ENCODE measurements at places on chromosomes 11 and 22.

DNA sequence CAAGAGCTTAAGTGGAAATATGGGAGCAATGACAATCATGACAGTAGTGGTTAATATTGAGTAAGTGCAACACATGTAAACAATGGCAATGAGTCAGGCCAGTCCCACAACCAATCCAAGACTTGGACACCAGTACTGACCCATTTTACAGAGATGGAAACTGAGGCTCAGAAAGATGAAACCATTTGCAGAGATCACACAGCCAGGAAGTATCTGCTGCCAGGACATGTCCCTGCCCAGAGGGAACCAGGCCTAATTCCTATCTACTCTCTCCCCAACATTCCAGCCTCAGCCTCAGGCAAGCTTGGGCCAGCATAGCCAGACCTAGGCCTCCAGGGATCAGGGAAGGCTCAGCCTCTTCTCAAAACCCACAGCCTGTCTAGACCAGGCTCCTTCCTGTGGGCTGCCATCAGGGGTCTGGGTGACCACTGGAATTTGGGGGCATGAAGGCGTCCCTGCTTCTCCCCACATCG lies 395.1 kb downstream of the MN1 start:
- no peak for DNase-seq

GRCh38 chr22:42685941-42686653 lies 34.6 kb downstream of the A4GALT start:
- no peak for DNase-seq

DNA sequence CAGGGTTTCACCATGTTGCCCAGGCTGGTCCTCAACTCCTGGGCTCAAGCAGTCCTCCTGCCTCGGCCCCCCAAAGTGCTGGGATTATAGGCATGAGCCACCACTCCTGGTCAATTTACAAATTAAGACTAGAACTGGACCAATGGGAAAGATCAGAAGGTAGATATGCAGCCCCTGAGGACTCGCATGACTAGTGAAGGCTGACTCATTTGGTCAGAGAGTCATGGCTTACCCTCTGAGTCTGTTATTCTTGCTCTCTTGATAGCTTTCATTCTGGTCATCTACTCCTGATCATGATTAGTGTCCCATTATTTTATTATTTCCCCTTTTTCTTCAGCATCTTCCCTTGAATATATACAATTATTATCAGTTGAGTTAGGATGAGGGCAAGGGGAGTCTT lies 2.7 kb upstream of the LDHAL6A start:
- no peak for DNase-seq

GRCh38 chr11:122833846-122834464 lies 4.3 kb upstream of the CRTAM start:
- no peak for DNase-seq

DNA sequence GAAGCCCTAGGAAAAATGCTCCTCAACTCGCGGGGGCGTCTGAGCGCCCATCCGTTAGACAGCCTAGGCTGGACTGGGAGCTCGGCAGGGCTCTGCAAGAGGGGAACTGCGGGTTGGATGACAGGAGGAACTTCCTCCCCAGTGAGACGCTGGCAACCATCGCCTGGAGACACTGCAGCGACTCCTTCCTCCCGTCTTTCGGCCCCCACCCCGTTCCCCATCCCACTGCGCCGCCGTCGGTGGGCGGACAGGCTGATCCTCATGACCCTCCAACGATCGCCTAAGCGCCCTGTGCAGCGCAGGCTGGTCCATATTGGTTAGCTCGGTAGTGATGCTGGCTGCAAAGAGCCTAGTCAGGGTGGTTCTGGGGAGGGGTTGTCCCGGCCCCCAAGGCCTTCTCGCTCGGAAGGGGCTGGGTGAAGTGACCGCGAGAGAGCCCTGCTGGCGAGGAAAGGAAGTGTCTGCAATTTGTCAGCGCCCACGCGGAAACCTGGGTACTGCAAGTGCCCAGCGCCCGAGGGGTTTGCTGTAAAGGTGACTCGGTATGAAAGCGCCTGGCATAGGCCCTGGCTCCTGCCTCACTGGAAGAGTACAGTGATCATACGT lies 638 bp downstream of the NRGN start:
- DNase-seq: no peak

GRCh38 chr11:132605825-132606570 lies 926.3 kb downstream of the OPCML start:
- no peak for DNase-seq

DNA sequence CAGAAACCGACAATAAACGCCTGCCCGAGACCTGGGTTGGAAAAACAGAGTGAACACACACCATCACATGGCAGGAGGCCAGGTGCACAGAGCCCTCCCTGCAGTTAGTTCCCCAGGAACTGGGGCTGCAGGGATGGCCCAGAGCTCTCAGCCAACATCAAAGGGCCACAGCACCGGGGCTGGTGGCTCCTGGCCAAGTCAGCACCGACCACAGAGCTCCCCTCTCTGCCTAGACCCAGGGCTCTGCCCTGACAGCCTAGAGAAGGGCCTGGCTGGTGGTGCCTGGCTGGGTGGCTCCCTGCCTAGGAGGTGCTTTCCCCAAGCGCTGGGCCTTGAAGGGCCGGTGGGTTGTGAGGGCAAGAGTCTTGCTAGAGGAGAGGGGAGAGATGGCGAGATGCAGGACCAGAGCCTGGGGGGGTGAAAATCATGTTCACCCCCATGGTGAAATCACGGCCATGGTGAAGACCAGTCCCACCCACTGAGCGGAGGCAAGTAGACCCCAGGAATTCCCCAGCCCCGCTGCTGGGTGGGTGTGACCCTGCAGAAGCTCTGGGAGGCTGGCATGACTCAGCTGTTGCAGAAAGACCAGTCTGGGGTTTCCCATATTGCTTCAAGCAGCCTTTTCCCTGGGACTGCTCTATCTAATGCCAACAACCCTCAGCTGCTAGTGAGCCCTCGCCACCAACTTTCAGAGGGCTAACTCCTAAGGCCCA lies 7.2 kb upstream of the BID start:
- no peak for DNase-seq

- DNase-seq: no peak
Measured at GRCh38 chr22:28175730-28176492, 256.9 kb upstream of the PITPNB start.

GRCh38 chr11:30724274-30724673 lies 138.1 kb upstream of the MPPED2 start:
- no peak for DNase-seq

- DNase-seq: no peak
Measured at GRCh38 chr11:1771273-1771672, 7.5 kb upstream of the CTSD start.

DNA sequence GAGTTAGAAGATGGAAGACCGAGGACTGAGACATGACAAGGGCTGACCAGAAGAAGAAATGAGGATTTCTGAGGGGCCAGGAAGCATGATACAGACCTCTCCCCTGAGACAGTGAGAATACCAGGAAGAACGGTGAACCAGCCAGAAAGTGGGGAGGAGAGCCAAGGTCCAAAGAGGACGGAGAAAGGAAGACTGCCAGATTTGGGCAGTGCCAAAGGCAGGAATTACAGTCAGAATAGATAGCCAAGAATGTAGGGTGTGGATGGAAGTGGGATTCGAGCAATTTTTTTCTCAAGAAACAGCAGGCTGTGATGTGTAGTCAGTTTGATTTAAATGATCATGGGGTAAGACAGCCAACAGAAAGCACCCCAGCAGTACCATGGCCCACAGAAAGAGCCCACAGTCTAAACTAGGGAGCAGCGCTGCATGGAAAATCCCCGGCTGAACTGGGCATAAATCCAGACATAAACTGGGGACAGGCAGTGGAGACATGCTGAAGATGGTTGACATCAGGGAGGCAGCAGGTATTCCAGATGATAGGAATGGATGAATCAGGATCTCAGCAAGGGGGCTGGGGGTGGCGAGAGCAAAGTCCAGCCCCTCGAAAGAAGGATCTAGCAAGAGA lies 67.3 kb upstream of the BARX2 start:
- no peak for DNase-seq

DNA sequence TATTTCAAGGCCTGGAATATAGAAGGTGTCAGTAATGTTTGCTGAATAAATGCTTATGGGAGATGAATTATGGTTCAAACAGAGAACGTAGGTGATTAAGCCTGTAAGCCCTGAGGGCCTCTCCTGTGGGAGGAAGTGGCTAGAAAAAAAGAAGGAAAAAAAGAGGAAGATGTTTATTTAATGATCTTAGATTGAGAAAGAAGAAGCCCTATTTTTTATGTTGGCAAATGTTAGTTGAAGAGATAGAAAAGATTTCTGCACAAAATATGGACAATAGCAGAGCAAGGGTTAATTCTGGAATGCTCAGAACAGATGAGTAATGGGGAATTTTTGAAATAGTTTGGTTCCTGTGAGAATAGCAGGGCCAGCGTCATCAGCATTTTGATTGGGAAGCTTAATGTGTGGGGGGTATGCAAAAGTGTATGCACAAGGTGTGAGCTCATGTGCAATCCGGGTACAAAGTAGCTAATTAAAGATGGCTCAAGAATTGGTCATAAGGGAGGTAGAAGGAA lies 95.7 kb downstream of the TEAD1 start:
- DNase-seq: no peak

DNA sequence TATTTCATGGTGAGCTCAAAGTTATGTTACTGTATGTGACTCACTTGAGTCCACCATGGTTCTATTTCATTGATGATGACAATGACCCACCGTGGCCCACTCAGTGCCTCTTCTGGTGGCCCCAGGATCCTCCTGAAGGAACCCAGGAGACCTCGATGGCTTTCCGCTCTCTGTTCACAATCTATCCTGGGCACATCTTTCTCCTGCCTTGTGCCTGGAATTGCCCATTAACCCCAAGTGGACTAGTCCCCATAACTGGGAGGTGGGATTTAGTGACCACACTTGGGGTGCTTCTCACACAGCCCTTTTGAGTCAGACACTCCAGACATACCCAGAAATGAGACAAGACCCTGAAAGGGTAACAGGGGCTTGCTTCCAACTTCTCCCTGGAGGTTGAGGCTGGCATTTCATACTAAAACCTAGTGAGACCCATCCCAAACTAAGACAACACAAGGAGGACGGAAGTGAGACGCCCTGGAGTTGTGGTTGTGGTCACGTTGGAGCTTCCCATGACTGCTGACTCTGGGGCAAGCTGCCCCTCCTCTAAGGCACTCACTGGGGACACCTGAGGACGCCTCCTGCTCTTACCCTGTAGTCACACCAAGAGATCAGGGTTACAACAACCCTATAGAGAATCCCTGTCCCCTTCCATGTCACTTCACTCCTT lies 22.1 kb downstream of the IGLL5 start:
- no peak for DNase-seq

GRCh38 chr11:126344141-126345080 lies 11.1 kb upstream of the ST3GAL4 start:
- no peak for DNase-seq

GRCh38 chr22:27809226-27809603 lies 7.7 kb upstream of the MN1 start:
- no peak for DNase-seq

DNA sequence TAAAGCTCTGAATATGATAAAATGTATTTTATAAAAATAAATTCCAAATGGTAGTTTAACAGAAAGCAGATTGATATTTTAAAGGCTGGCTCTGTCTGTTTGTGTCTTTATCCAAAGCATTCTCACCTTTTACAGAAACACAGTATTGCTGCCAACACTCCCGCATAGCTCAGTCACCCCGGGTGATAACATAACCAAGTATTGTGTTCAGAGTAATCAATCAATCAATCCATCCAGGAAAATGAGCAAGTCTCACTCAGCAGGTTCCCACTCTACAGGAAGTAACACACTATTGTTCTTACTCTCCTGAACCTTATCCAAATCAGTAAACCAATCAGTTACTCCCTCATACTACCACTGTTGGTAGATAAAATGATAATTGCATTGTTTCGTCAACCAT lies 203.4 kb downstream of the LRRC4C start:
- no peak for DNase-seq

GRCh38 chr11:109208121-109208520 lies 213.9 kb upstream of the C11orf87 start:
- DNase-seq: no peak

- DNase-seq: peak; percentile 76
Measured at GRCh38 chr11:61694946-61695706, 14.9 kb downstream of the DAGLA start.

GRCh38 chr11:6637871-6638270 lies 17.7 kb downstream of the DCHS1 start:
- DNase-seq: no peak

DNA sequence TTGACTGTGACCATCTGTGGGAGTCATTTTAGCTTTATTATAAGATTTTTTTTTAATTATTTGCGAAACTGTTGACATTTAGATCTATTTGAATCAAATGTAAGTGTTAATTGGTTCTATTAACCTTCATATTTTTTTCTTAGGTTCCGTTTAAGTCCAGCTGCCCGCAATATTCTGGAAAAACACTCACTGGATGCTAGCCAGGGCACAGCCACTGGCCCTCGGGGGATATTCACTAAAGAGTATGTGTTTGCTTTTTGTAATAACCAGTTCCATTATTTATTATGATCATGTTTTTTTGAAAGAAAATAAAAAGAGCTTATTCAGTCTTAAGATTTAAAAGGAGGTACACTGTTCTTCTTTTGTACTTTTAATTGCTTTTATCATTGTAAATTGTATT lies 43.9 kb downstream of the PDHX start:
- no peak for DNase-seq

DNA sequence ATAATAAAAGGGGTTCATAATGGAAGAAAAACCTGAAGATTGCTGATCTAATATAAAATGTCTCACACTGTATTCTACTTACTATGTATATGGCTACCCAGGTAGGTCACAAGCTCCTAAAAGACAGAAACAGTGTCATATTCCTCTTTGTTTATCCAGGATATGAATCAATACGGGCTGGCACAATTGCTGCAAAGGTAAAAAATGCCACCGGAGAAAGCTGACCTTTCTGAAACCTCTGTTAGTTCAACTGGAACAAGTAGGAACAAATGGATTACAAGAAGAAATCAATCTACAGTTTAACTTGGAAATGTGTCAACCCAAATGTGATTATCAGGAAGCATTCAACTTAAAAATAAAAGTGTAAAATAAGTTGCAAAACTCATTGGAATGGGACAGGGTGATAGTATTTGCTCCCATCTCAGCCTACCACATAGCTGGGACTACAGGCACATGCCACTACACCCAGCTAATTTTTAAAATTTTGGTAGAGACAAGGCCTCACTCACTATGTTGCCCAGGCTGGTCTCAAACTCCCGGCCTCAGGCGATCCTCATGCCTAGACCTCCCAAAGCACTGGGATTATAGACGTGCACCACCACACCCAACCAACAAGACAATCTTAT lies 27.6 kb downstream of the SLC35F2 start:
- DNase-seq: no peak

DNA sequence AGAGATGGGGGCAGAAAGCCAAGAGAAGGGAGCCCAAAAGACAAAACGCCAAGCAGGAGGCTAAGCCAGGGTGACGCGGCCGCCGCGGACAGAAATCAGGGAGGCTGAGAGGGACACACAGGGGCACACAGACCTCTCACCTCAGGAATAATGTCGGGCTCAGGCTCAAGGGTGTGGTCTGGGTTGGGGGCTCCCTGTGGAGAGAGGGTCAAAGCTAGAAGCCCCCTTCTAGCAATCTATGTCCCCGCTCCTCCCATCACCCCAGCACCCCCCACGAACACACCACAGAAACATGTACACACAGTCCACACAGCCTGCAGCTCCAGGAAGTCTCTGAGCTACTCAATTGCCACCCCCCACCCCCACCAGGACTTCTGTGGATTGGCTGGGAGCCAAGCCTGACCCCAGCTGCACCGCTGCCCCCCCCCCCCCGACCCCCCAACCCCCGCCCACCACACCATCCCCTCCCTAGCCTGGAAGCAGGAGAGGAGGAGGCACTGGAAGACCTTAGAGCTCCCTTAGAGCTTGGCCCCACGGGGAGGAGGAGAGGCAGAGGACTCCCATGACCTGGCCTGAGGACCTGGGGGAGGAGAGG lies 6.9 kb downstream of the BCL9L start:
- no peak for DNase-seq

- DNase-seq: no peak
Measured at GRCh38 chr22:26516503-26516902, 4.2 kb upstream of the TFIP11 start.

GRCh38 chr11:128513915-128514681 lies 73.3 kb downstream of the ETS1 start:
- DNase-seq: no peak

Measured in dorsolateral prefrontal cortex (tissue), 122 donors.